ENCODE measurements at places on chromosomes 6 and 20.

DNA sequence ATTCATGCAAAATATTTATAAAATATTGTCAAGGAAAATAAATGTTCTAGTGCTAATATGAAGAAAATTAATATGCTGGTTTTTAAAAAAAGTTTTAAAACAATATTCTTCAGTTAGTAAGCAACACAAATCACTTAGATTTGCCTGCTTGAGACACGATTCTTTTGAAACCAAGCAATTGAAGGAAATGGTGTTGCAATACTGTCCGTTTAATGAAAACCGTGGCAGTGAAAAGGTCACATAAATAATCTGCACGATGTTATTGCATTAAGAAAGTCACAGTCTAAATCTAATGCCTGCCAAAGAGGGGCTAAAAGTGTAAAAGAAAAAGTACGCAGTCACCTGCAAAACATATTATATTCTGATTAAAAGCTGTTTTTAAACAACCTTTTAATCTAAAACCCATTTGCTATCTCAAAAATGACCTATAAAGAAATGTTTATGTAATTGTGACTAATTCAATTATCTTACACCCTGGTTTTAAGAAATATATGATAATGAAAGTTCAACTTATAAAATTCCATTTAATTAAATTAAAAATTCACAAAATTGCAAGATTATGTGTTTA lies 143.0 kb downstream of the GMDS start:
- DNase-seq, result no peak

- no peak for DNase-seq
Measured at GRCh38 chr20:63497946-63498935, 642 bp downstream of the EEF1A2 start.

- peak; percentile 68 for DNase-seq
Measured at GRCh38 chr20:461254-462198, 807 bp downstream of the TBC1D20 start.

DNA sequence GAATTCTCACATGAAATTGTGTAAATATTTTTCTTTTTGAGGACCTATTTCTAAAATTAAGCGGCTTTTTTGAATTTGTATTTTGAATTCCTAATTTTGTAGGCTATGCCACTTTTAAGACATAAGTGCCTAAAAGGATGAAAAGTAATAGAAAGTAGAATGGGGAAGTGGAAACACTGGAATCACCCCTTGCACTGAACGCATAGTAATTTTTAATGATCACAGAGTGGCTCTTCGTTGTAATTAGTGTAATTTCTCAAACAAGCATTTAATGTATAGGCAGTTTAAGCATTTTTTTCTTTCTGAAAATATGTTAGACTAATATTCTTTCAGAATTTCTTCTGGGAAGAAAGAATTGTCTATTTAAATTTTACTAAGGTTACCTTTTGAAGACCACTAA lies 73.2 kb downstream of the ARID1B start:
- peak; percentile 64 for DNase-seq

DNA sequence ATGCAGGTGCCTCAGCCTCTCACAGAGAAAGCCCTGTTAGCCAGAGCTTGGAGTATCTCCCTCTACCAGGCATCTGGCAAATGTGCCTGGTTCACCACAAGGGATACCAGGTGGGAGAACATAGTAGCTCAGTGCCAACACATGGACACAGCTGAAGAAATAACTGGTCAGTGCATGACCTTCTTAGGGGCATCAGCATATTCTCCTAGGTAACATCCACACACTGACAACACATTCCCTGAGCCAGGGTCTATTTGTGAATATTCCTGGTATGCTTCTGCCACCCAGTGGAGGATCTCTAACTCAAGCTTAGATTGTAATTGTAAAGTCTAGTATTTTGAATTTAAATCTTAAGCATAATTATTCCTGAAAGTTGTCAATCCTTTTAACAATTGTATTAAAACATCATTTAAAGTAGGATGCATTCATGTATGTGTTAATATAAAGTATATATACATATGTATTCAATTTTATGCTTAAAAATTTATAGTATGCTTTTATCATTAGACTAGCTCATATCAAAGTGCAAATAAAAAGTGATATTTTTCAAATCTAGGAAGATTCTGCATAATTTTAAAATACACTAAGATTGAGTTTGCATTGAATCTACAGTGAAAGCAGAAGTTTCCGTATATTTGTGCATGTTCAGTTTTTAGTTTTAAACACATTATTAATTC lies 45.3 kb upstream of the COL21A1 start:
- peak; percentile 69 for DNase-seq

- no peak for DNase-seq
Measured at GRCh38 chr6:52982680-52983079, 12.4 kb downstream of the GSTA4 start.

GRCh38 chr6:31954511-31954910 lies 4.3 kb downstream of the NELFE start:
- DNase-seq, result no peak

GRCh38 chr20:11219192-11219591 lies 545.4 kb upstream of the JAG1 start:
- peak; percentile 49 for DNase-seq

DNA sequence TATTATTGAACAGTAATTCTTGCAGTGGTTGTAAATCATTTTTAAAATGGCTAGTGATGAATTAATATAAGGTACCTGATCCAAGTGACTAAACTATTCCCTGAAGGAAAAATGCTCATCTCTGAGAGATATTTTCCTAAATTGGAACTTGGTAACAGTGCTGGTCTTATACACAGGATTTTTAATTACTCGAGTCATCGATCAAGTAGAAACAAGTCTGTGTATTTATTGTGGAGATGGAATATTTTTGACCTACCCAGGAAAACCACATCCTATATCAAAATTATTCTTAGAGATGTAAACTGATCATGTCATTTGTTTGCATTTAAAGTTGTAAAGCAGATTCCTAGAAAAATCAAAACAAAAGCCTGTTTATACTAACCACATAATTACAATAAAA lies 166.9 kb downstream of the MOXD1 start:
- no peak for DNase-seq

DNA sequence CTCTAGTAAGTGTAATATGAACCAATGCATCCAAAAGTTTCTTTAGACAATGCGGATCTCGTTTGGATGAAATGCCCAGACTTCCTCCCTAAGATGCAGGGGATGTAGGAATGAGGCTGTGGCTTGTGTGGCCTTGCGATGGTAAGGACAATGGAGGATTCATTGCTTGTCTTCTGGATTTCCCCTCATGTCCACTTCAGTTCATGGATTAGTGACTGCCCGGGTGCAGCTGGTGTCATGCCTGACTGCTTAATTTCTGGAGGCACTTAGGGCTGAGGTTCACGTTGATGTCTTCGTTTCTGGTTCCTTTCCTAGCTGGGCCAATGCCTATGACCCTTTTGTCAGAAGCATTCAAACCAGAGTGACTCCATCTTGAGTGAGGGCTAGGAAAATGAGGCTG lies 93.8 kb downstream of the SCP2D1 start:
- DNase-seq, result no peak

DNA sequence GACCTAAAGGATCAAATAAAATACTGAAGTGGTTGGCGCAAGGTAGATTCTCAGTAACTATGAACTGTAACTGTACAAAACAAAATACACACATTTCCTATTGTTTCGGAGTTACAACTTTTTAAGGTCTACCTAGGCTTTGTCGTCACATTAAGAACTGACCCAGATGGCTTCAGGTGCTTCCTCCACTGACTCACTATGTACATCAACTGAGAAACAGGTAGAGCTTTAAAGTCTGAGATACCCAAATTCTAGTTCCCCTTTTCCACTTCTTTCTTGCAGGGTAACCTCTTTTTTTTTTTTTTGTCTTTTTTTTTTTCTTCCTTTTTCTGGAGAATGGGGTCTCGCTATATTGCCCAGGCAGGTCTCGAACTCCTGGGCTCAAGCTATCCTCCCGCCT lies 5.5 kb downstream of the SNRPB start:
- no peak for DNase-seq

DNA sequence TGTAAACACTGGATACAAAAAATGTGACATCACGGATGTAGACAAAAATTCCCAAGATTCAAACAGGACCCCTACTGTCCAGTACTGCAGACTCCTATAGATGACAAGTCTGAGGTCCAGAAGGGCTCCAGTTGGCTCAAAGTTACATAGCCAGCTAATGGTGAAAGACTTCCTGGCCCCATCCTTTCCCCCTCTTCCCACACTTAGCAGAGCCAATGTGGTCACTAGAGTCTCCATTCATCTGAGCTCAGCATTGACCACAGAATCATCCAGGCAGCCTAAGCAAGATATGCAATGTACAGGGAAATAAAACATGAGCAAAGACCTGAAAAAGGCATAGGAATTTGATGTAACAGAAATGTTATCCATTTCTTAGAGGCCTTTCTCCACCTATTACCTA lies 180.5 kb downstream of the ADAT2 start:
- DNase-seq, result no peak

GRCh38 chr6:110322874-110323242 lies 35.3 kb downstream of the METTL24 start:
- DNase-seq, result no peak

GRCh38 chr20:52004715-52005114 lies 186.9 kb downstream of the ZFP64 start:
- no peak for DNase-seq

DNA sequence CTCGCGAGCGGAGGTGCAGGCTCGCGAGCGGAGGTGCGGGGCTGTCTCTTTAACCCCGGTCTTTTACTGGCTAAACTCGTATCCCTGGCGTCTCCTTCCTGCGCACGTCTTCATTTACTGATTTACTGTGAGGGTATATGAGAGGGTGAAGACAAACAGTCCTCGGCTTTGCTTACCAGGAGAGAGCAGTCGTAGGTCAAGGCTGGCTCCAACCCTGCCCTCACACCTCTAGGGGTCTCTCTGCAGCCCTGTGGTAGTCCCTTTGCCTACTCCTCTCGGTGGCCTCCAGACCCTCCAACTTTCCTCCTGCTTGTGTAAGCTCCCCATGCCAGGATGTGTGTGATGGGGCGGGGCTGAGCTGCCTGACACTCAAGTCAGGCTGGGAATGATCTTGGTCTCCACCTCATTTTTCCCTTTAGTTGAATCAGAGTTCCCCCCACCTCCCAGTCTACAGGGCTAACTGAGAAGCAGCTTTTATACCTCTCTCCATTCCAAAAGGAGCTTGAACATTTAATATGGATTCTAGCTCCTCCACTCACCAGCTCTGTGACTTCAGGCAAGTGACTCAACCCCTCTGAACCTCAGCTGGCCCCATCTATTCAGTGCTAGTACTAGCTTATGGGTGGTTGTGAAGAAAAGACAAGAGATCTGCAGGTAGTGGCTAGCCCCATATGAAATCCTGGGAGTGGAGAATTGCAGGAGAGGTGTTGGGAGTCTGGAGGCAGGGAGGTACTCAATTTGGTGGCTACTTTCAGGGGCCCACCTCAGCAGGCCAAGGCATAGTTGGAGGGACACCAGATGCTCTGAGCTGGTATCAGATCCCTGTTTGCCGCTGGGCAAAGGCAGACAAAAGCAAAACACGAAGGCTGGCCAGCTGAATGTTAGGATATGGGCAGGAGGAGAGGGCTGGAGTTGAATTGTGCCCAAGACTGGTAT lies 902 bp downstream of the SLC29A1 start:
- DNase-seq, result peak; percentile 71

GRCh38 chr6:71393981-71394432 lies 105.4 kb downstream of the OGFRL1 start:
- DNase-seq, result no peak

GRCh38 chr6:39646751-39647420 lies 78.3 kb downstream of the KIF6 start:
- DNase-seq, result peak; percentile 35

DNA sequence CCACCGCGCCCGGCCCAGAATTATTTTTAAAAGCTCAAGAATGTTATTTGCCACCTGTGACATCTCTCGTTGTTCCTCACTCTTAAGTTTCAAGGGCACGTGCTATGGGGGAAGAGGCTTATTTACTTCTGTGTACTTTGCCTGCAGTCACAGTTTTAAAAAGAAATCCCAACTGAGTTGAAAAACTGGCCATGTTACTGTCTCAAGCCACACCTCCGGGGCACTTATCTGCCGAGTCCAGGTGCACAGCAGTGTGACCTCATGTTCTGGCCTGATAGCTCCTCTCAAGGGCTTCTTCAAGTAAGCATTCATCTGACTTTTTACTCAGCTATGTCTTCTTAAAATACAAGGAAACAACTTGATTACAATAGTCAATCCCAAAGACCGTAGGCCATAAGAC lies 34.5 kb downstream of the SHLD1 start:
- no peak for DNase-seq

DNA sequence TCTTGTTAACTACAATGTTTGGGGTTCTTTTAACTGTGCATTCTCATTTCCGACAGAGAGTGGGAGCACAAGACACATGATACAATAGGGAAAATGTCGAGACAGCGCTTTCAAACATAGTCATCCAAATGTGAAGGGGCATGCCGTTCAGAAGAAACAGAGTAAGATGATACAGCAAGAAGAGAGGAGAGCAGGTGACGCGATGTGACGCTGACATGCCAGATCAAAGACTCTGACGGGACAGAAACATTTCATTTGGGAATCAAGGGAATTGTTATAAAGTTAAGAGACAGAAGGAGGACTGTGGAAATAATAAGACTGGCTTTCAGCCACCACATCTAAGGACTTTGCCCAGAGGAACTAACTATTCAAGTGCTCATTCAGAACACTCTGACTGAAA lies 117.4 kb downstream of the FAXC start:
- no peak for DNase-seq

DNA sequence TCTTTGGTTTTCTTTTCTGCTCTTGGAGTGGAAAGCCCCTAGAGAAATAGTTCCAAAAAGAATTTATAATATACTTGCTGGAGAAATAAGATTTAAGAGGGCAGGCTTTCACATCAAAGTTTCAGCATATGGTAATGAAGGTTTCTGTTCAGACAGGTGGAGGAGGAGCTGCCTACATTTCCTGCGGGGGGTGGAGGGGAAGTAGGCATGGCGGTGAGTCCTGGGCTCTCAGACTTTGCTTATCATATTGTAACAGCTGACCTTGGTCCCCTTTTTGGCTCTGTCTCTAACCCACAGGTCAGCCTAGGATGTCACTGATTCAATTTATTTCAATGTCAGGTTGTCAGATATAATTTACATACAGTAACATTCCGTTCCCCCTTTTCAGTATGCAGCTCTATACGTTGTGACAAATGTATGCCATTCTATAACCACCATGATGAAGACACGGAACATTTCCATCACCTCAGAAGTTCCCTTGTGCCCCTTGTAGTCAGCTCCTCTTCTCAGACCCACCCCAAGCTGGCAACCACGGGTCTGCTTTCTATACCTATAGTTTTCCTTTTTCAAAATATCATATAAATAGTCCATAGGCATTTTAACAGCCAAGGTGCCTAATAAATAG lies 77.6 kb upstream of the GGTLC1 start:
- no peak for DNase-seq

Measured in Karpas-422 (cell line).